ENCODE measurements at places on chromosomes 1 and 21. TPM values are rescaled to one million over a fixed set of nuclear protein-coding genes. Genes with fewer than 3 reads are reported as not detected.

LIN9 gene
- total RNA-seq = 12.1 TPM

- DNase-seq = peak; percentile 39
Measured at GRCh38 chr1:84632673-84633434, 57.4 kb downstream of the SSX2IP start.

DNA sequence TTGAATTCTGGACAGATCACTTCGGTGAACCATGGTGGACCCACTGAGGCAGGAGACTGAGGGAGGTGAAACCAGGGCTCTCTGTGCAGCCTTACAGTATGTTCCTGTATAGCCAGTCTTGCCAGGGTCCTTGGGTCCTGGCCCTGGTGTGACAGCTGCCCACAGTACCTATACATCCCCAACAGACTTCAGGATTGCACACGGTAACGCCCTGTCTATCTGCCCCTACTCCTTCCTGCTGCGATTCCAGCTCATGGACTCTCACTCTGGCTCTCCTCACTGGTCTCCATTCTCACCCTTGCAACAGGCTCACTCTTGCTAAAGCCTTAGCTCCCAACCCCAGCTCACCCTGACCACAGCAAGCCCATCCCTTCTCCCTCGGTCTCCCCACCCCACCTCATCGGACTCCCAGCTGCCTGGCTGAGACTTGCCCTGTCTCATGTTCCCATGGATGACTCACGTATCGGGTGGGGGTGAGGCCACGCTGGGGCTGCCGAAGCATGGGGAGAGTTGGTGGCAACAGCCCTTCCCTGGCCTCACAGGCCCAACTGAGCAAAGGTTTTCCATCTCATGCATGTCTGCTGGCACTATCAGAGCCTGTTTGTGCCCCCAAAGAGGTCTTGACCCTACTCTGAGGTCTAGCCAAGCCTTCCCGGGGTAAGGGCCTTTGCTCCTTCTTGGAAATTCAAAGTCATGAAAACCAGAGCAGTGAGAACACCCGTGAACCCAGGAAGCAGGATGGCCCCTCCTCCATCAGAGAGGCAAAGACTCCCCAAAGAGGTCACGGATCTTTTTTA is 7.1 kb downstream of the PHLDA3 start:
- peak; percentile 90 for DNase-seq

GRCh38 chr1:25110485-25110884 is 121.8 kb downstream of the SYF2 start:
- no peak for DNase-seq

NPL gene
- 2.4 TPM for total RNA-seq
